Fibroblast of skin of right biceps (primary cell): ENCODE measurements at places on chromosomes 5 and 9.

DNA sequence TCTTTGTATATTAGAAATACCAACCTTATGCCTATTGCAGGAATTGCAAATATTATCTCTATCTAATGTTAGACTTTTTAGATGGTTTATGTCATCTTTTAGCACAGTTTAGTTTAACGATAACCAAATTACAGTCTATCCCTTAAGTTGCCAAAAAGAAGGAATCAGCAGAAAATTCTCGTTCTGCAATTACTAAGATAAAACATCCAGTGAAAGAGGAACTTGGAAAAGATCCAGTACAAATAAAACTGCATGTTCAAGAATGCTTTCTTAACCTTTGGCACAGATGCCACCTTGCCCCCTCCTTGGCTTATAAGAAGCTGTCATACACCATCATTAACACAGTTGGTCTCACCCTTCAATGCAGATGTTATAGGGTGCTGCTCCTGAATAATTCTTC, 124.0 kb downstream of the SEMA5A start:
- DNase-seq = no peak

- peak; percentile 72 for DNase-seq
Measured at GRCh38 chr9:121992571-121993212, 100.4 kb downstream of the TTLL11 start.

GRCh38 chr5:174317256-174317894, 271.9 kb downstream of the NSG2 start:
- peak; percentile 47 for DNase-seq

- no peak for DNase-seq
Measured at GRCh38 chr5:141597394-141597793, 21.4 kb downstream of the DIAPH1 start.

GRCh38 chr5:110790673-110791072, 51.9 kb downstream of the SLC25A46 start:
- DNase-seq = peak; percentile 19

- no peak for DNase-seq
Measured at GRCh38 chr5:174325431-174325830, 279.9 kb downstream of the NSG2 start.
